ENCODE measurements at places on chromosomes 13 and 19. TPM values are rescaled to one million over a fixed set of nuclear protein-coding genes. Genes with fewer than 3 reads are reported as not detected.

Gene ZNF723
- total RNA-seq: not detected

Gene NFKBIB
- 42.5 TPM for total RNA-seq

Gene ZNF558
- total RNA-seq: 0.11 TPM

Gene CGB2
- 0.71 TPM for total RNA-seq

Gene TNNT1
- total RNA-seq: 28.7 TPM

Gene COLGALT1
- total RNA-seq: 91.8 TPM

Gene ZNF90
- not detected for total RNA-seq

Gene GATAD2A
- 121 TPM for total RNA-seq

Gene SETDB2
- 5.1 TPM for total RNA-seq

Gene OR7D2
- not detected for total RNA-seq

Gene VAV1
- not detected for total RNA-seq

Gene CD33
- total RNA-seq: 52.3 TPM

Gene BEST2
- not detected for total RNA-seq

Gene C13orf42
- total RNA-seq: not detected

Gene C19orf81
- total RNA-seq: 1.1 TPM

Gene SIGLEC9
- total RNA-seq: 1.4 TPM

Gene KLK15
- total RNA-seq: not detected

Gene NLRP4
- total RNA-seq: not detected

Gene ADGRL1
- total RNA-seq: 8.7 TPM

Gene SULT2B1
- not detected for total RNA-seq

Gene ZNF160
- total RNA-seq: 5.0 TPM

Gene NKPD1
- not detected for total RNA-seq

Gene SLC8A2
- not detected for total RNA-seq

Gene EHD2
- 36.2 TPM for total RNA-seq

Gene KCNN1
- total RNA-seq: not detected

Gene CLDN10
- total RNA-seq: not detected

Gene SLC7A9
- not detected for total RNA-seq

Gene DCT
- total RNA-seq: 2.2 TPM

Gene DOCK6
- total RNA-seq: 2.8 TPM

Gene PSG3
- not detected for total RNA-seq

Gene URAD
- not detected for total RNA-seq

Gene CNFN
- not detected for total RNA-seq

Gene KLK11
- not detected for total RNA-seq

Gene CDX2
- not detected for total RNA-seq

Gene SPRED3
- 11.0 TPM for total RNA-seq

Gene CPB2
- not detected for total RNA-seq

Gene PSENEN
- 50.6 TPM for total RNA-seq

Gene ZNF616
- 3.8 TPM for total RNA-seq

Gene FAAP24
- total RNA-seq: 3.2 TPM

Gene RYR1
- total RNA-seq: not detected

Gene ZNF433
- 0.37 TPM for total RNA-seq

Gene ZNF845
- total RNA-seq: 4.1 TPM

Gene CEACAM8
- not detected for total RNA-seq

Gene IGFL2
- total RNA-seq: not detected

Gene SOX1
- total RNA-seq: not detected

Gene CYP2B6
- total RNA-seq: not detected

Data from HT1080 (cell line).